ENCODE measurements at places on chromosomes 11 and 22.

- no peak for DNase-seq
Observed at GRCh38 chr11:12867531-12867930, 141.6 kb upstream of the RASSF10 start.

- DNase-seq = no peak
Observed at GRCh38 chr22:30596199-30596598, 4.5 kb upstream of the PES1 start.

DNA sequence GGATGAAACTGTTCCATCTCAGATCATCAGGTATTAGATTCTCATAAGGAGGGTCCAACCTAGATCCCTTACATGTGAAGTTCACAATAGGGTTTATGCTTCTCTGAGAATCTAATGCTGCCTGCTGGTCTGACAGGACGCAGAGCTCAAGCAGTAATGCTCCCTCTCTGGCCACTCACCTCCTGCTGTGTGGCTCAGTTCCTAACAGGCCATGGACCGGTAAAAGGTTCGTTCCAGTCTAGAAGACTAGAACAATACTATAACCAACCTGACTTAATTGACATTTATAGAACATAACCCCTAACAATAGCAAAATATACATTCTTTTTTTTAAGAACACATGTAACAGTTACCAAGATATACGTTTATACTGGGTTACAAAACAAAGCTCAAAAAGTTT is 45.8 kb downstream of the ATG16L2 start:
- DNase-seq = no peak

- DNase-seq = no peak
Observed at GRCh38 chr11:2266586-2267305, 3.6 kb downstream of the ASCL2 start.

GRCh38 chr11:126341760-126342161 is 13.7 kb upstream of the ST3GAL4 start:
- no peak for DNase-seq

DNA sequence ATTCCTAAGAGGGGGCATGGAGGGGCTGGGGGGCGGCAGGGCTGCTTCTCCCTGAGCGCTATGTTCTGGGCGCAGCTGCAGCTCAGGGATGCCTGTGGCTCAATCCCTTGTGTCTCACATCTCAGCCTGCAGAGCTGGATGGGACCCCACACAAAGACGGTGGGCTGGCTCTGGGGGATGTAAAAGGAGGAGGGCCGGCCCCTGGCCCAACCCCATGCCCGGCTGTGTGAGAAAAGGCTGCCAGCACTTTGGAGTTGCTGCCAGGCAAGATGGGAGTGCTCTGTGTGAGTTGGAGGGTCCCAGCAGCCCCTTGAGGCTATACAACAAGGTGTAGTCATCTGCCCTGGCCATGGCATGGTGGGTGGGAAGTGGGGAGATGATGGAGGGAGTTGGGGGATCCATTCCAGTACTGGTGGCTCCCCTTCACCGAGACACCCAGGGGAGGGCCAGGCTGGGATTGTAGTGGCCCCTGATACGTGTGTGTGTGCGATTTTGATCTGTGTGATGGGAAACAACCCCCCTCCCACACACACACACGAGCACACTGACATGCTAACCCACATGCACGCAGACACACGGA is 1.3 kb upstream of the TBX10 start:
- no peak for DNase-seq

- DNase-seq = no peak
Observed at GRCh38 chr11:118915941-118916841, 9.5 kb downstream of the BCL9L start.

DNA sequence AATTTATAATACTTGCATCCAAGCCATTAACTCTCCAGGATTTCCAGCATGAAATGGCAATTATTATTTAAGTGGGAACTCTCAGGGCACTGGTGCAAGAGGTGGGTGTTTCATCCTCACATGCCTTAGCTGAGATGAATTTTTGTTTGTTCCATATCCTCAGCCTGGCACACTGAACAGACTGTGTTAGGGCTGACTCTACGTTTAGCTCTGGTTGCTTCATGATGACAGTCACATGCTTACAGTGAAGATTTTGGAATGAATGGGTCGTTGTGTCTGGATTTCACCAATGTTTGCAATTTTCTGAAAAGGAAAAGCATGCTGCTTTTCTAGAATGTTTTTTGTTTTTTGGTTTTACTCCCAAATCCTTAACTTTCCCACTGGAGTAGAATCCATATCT is 246.6 kb downstream of the INSC start:
- DNase-seq = no peak

- no peak for DNase-seq
Observed at GRCh38 chr11:63444160-63444559, 46.8 kb downstream of the PLAAT5 start.

DNA sequence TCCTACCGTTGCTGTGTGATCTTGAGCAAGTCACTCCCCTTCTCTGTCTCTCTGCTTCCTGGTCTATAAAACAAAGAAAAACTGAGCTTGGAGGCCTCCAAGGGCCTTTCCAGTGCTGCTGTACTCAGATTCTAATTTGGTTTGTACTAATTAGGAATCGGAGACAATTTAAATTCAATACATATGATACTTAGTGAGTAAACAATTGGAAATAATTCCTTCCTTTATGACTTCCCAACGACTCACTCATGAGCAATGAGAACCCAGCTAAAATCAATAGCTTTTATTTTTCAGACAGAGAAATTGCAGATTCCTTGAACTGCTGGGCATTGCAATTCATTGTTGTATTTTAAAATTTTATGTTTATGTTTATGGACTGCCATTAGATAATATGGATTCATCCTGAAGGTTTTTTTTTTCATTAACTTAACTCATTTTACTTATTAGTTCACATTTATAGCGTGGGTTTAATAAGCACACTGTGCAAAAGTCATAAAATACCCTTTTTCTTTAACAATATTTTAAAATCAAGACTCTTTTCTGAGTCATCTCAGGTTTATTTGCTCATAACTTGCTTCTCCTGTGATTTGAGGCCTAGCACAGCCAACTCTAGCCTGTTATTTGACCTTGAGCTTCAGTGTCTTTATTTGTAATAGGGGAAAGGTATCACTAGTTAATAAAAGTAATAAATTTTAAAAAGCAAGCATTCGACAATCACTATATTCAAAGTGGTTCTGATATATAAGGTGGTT is 95.8 kb downstream of the TP53I11 start:
- no peak for DNase-seq

GRCh38 chr11:13772223-13773046 is 104.0 kb downstream of the FAR1 start:
- DNase-seq = no peak

DNA sequence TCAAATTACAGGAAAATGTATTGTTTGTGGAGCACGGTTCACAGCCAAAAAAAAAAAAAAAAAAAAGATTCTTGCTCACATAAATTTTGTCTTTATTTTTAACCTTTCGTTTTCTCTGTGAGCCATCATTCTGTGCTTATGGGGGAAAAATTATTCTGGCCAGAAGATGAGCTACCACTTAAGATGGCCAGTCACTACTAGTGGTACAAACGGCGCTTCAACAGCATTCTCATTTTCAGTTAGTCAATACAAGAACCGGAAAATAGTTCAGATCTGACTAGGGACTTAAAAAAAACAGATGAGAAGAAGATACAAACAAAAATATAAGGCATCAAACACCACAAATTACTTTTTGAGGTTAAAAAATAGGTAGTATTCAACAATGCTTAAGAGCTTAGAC is 158.6 kb upstream of the CNTN5 start:
- DNase-seq = no peak

- no peak for DNase-seq
Observed at GRCh38 chr11:35365961-35366360, 53.4 kb downstream of the SLC1A2 start.

GRCh38 chr11:119210050-119210449 is 3.9 kb downstream of the CBL start:
- no peak for DNase-seq

- no peak for DNase-seq
Observed at GRCh38 chr11:60633645-60634044, 65.8 kb upstream of the MS4A8 start.

DNA sequence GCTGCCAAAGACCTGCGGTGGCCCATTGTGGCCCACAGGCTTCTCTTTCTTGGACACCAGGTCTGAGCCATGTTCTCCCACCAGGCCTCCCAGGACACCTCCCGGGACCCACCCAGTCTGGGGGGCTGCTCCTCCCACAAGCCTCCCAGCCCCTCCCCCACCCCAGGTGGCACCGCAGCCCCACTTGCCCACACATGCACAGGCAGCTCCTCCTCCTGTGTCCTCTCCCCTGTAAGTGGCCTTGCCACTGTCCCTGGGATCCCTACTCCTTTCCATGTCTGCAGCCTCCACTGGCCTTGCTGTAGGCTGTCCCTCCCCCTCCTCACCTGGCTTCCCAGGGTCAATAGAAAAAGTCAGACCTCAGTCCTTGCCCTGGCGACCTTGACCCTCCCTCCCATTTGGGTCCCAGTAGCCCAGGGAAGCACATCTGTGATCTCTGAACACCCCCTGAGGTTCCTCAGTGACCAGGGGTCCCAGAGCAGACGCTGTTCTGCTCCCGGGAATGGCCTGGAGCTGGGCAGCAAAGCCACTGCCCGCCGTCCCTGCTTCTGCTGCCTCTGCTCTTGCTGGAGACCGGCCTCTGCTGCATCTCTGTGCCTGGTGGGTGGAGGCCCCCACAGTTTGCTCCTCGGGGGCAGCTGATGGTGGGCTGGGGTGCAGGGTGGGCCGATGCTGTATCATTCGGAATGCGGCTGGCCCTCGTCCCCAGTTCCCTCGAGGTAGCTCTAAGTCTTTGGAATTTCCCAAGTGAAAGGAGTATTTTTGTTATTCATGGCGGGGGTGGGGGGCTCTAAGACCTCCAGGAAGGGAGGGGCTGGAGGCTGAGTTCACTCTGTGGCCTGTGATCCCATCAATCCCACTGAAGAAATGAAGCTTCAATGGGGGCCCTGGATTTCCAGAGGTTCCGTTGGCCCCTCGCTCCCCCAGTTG is 43.6 kb downstream of the ARHGAP8 start:
- no peak for DNase-seq

DNA sequence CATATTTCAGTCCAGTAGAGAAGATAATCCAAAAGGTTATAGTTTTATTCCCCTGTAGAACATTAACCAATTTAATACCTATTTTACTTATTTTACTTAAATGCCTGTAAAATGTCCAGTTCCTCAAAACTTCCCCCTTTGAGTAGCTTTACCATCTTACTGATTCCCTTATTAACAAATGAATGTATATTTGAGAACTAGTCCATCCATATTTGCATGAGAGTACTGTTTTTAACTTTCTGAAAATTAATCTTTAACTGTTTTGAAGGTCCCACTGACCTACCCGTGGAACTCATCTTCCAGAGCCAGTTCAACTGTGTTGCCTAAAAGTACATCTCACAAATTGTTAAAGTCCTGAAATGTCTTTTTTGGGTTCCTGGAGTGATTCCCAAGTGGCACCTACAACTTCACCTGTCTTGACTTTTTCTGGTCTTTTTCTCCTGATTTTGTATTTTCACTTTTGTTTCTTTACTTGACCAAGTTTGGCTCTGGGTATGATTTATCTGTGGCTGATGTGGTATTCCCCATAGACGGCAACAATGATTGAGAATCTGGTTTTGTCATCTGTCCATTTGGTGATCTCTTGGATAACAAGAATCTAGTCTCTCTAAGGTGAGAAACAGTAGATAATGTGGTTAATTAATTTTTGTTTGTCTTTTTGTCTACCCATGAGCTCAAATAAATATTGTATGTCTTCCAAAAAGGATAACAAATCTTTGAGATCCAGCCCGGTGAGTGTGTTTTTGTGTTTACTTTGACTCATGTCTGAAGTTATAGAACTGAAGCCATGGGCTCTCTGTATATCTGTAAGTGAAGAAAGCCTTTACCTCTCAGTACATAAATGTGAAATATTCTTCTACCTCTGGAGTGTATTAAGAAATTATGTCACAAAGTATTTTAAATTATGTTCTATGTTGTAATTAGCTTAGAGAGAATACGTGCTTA is 174.2 kb downstream of the ETS1 start:
- DNase-seq = no peak

DNA sequence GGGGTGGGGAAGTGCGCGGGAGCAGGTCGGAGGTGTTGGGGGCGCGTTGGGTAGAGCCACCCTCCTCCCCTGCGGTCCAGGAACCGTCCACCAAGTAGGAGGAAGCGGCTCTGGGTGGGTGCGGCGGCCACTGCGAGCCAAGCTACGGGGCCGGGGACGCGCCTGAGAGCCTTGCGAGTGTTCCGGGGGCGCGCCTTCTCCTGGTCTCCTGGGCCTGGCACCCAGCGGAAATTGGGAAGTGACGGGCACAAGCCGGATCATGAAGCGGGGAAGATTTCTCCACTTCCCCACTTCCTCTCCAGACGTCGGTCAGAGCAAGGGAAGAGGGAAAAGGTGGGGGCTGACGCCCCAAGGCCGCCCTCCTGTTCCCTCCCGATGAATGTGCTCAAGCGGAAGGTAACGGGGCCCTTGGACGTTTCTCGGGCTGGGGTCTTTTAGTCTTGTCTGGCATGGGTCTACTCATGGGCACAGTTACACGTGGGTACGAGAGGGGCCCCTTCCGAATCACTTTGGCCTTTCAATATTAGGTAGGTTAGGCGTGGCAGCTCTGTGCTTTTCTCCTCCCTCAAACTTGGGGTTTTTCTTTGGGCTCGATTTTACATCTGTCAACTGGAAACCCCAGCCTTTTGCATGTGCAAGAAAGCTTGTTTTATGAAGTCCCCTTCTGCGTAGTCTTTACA is 865 bp downstream of the RBM14 start:
- DNase-seq = no peak

- DNase-seq = no peak
Observed at GRCh38 chr22:45974498-45974897, 2.5 kb downstream of the WNT7B start.

DNA sequence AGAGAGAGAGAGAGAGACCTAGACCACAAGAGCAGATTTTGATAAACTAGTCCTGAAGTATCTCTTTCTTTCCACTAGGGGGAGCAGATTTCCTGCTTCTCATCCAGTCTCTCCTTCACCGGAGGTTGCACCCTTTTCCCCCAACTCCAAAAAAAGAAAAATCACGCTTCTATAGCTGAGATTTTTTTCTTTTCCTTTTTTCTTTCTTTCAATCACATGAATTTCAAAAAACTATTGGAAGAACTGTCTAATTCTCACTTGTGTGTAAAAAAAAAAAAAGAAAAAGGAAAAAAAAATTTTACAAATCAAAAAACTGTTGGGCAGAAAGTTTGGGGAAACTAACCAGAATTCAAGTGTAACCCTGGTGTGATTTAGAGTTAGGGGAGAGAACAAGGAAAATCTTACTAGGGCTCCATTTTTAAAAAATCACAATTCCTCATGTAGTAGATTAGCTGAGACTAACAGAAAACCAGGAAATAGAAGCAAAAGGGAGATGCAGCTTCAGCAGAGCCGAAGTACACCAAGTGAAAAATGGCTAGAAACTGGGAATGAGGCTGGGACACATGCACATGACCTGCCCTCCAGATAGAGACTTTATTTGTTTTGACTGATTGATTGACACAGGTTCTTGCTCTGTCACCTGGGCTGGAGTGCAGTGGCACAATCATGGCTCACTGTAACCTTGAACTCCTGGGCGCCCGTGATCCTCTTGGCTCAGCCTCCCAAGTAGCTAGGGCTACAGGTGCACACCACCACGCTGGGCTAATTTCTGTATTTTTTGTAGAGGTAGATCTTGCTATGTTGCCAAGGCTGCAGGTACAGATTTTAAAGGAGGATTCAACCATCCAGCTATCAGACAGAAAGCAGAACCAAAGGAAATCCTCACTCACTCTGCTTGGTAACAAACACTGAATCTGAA is 27.1 kb downstream of the SDHD start:
- no peak for DNase-seq
